ENCODE measurements at places on chromosomes 6 and 20.

- H3K27me3 ChIP-seq = peaks cover 3% of the 10 kb centered on the region
- H3K27ac ChIP-seq = no peak overlapping the region
- H3K4me1 ChIP-seq = no peaks in the 10 kb centered on the region
- DNase-seq = no peak
- H3K36me3 ChIP-seq = no peaks in the 10 kb centered on the region
These were observed 20.8 kb downstream of the GCM2 start for GRCh38 chr6:10861086-10861485.

GRCh38 chr6:28490205-28490890 is 25.2 kb downstream of the GPX6 start:
- peak overlapping the region; percentile 78 for H3K4me3 ChIP-seq
- DNase-seq = no peak
- peaks cover 2% of the 10 kb centered on the region for H3K36me3 ChIP-seq
- peaks cover 45% of the 10 kb centered on the region for H3K27me3 ChIP-seq
- peaks cover 23% of the 10 kb centered on the region for H3K4me1 ChIP-seq
- H3K27ac ChIP-seq = peak overlapping the region; percentile 59

DNA sequence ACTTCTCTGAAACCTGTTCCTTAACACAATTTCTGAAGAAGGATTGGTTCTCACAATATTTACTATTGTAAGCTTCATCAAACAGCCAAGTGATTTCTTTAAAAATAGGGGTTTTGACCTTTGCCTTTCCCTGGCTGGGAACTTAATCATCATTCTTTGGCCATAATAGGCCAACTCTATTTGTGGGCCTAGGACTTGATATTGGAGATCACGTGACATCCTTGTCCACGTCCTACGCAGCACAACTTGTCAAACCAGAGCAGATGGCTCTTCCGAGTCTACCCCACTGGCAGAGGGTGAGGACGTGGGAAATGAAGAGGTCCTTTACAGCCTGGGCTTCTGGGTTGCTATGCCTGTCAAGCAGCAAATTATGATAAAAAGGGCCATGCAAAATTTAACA is 1030.6 kb downstream of the KIF16B start:
- H3K36me3 ChIP-seq = no peaks in the 10 kb centered on the region
- H3K4me3 ChIP-seq = no peak overlapping the region
- H3K27ac ChIP-seq = no peak overlapping the region
- no peaks in the 10 kb centered on the region for H3K4me1 ChIP-seq
- no peak for DNase-seq
- H3K27me3 ChIP-seq = no peaks in the 10 kb centered on the region

DNA sequence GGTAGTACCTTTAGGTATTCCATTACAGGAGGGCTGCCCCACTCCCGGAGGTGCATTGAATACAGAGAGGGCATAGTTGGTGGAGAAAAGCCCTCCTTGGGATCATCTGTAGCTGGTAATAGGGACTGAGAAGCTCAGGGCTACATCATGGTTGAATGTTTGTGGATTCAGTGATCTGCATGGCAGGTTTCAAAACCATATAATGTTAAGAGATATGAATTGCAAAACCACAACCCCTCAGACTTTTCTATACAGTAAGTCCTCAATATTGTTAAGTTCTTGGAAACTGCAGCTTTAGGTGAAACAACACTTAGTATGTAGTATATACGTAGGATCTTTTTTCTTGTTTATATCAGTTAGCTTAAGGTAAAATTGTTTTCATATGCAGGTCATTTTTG is 11.3 kb downstream of the TULP4 start:
- no peaks in the 10 kb centered on the region for H3K27me3 ChIP-seq
- H3K27ac ChIP-seq = peak overlapping the region; percentile 25
- H3K4me1 ChIP-seq = peaks cover 33% of the 10 kb centered on the region
- H3K36me3 ChIP-seq = peaks cover 9% of the 10 kb centered on the region

DNA sequence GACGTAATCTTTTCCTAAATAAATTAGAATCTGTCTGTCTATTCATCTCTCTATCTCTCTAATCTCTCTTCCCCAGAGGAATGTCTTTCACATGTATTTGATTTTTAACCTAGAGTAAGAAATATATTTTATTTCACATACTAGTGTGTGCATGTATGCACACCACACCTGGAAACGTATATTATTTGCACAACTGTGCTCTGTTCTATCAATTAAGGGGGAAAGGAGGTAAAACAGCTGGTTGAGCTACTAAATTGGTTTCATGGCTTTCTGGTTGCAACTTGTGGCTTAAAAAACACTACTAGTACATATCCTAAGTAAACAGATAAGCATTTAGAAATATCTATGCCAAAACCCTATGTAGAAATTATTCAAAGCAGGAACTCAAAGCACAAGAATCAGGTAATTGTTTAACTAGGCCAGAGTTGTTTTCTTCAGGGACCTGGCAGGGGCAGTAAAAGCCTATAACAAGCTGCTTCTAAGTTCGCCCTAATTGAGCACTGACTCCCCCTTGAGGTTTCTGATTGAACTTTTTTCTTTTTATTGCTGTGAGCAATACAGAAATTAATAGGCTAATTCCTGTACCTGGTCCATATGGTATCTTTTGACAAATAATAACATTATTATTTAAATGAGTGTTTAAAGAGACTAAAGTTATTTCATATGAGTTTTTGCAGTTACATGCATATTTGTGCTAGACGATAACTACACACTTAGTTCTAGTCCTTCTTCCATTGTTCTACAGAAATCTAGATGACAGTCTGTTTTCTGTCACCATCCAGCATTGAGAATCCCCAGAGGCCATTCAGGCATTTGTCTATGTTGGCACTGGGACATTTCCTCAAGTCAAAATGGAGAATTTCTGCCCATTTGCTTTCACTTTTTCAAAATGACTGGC is 88.6 kb downstream of the MCHR2 start:
- H3K27me3 ChIP-seq = peaks cover 3% of the 10 kb centered on the region
- H3K4me3 ChIP-seq = no peak overlapping the region
- H3K36me3 ChIP-seq = no peaks in the 10 kb centered on the region
- DNase-seq = no peak

- H3K4me1 ChIP-seq = peaks cover 48% of the 10 kb centered on the region
- H3K4me3 ChIP-seq = peak overlapping the region; percentile 92
- H3K27me3 ChIP-seq = no peaks in the 10 kb centered on the region
- H3K36me3 ChIP-seq = peaks cover 7% of the 10 kb centered on the region
These were observed 109.0 kb downstream of the HFE start for GRCh38 chr6:26195924-26196845.

GRCh38 chr6:113750151-113750855 is 106.8 kb upstream of the MARCKS start:
- no peak overlapping the region for H3K4me3 ChIP-seq
- no peak overlapping the region for H3K27ac ChIP-seq
- H3K36me3 ChIP-seq = no peaks in the 10 kb centered on the region

DNA sequence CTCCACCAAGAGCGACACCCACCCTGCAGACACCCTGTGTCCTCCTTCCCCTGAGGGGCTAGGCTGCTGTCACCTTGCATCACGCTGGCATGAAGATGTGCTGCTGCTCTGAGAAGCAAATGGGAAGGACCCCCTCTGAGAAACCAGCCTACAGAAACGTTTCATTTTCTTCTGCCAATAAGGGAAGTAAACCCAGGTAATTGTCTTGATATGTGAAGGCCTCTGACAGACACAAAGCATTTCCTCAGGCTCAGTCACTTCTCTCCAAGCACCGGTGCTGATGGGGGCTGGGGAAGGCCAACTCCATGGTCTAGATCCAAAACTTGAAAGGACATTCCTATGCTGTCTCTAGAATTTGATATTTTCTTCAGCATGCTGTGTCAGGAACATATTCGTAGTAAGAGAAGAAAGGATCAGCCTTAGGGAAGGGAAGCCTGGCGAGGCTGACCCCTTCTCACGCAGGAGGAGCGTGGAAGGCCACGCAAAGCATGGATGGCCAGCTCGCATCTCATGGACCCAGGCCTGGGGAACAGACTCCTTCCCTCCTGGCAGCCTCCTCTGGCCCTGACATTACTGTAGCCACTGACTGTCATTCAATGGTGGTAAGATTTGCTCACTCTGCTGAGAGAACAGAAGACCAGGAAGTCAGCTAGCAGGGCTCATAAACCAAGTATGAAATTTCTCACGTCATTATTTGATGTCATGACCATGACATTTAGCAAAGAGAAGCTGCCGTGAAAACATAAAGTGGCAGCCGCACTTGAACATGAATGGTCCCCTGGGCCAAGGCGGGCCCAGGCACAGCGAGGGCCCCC is 20.4 kb downstream of the ACSS1 start:
- no peak for DNase-seq
- H3K27ac ChIP-seq = no peak overlapping the region
- no peaks in the 10 kb centered on the region for H3K27me3 ChIP-seq
- H3K36me3 ChIP-seq = no peaks in the 10 kb centered on the region

GRCh38 chr6:82371799-82372546 is 8.4 kb downstream of the TPBG start:
- DNase-seq = no peak
- H3K27ac ChIP-seq = no peak overlapping the region
- H3K27me3 ChIP-seq = peaks cover 6% of the 10 kb centered on the region
- H3K36me3 ChIP-seq = no peaks in the 10 kb centered on the region
- no peak overlapping the region for H3K4me3 ChIP-seq

GRCh38 chr6:90420500-90420899 is 123.9 kb upstream of the BACH2 start:
- no peaks in the 10 kb centered on the region for H3K27me3 ChIP-seq
- no peak for DNase-seq
- peaks cover 37% of the 10 kb centered on the region for H3K4me1 ChIP-seq
- H3K27ac ChIP-seq = no peak overlapping the region
- peaks cover 3% of the 10 kb centered on the region for H3K36me3 ChIP-seq
- no peak overlapping the region for H3K4me3 ChIP-seq

GRCh38 chr6:4108561-4109093 is 26.7 kb downstream of the ECI2 start:
- no peak for DNase-seq
- H3K4me1 ChIP-seq = no peaks in the 10 kb centered on the region
- no peak overlapping the region for H3K27ac ChIP-seq
- H3K27me3 ChIP-seq = peaks cover 41% of the 10 kb centered on the region

- peaks cover 5% of the 10 kb centered on the region for H3K27me3 ChIP-seq
- no peak for DNase-seq
- H3K27ac ChIP-seq = no peak overlapping the region
- H3K4me1 ChIP-seq = peaks cover 5% of the 10 kb centered on the region
- no peaks in the 10 kb centered on the region for H3K36me3 ChIP-seq
These were observed 31.9 kb upstream of the ANKEF1 start for GRCh38 chr20:10002866-10003265.

DNA sequence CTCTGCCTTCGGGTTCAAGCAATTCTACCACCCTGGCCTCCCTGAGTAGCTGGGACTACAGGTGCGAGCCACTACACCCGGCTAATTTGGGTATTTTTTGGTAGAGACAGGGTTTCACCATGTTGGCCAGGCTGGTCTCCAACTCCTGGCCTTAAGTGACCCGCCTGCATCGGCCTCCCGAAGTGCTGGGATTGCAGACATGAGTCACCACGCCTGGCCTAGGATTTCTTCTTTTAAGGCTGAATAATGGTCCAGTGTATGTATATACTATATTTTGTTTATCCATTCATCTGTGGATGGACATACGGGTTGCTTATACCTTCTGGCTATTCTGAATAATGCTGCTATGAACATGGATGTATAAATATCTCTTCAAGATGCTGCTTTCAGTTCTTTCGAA is 17.1 kb downstream of the RIOK1 start:
- DNase-seq = no peak
- no peak overlapping the region for H3K27ac ChIP-seq
- no peak overlapping the region for H3K4me3 ChIP-seq

- DNase-seq = no peak
- no peak overlapping the region for H3K27ac ChIP-seq
- peaks cover 6% of the 10 kb centered on the region for H3K27me3 ChIP-seq
- no peaks in the 10 kb centered on the region for H3K36me3 ChIP-seq
- no peak overlapping the region for H3K4me3 ChIP-seq
- H3K4me1 ChIP-seq = no peaks in the 10 kb centered on the region
These were observed 228.5 kb downstream of the ERMARD start for GRCh38 chr6:169979873-169980432.

DNA sequence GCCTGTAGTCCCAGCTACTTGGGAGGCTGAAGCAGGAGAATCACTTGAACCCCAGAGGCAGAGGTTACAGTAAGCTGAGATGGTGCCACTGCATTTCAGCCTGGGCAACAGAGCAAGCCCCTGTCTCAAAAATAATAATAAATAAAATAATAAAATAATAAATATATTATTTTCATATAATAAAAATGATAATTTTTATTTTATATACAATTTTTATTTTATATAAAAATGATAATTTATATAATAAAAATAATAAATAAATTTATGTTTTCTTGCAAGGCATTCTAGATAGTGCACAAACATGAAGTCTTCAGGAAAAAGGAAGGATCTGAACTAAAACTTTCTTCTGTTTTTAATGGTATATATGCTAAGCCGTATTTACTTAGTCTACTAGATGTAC is 12.6 kb upstream of the SGK1 start:
- no peak for DNase-seq
- peaks cover 8% of the 10 kb centered on the region for H3K4me1 ChIP-seq
- H3K4me3 ChIP-seq = no peak overlapping the region

GRCh38 chr6:160174681-160175080 is 53.1 kb downstream of the SLC22A1 start:
- no peak for DNase-seq
- H3K36me3 ChIP-seq = no peaks in the 10 kb centered on the region
- no peak overlapping the region for H3K27ac ChIP-seq
- no peak overlapping the region for H3K4me3 ChIP-seq
- no peaks in the 10 kb centered on the region for H3K4me1 ChIP-seq
- peaks cover 23% of the 10 kb centered on the region for H3K27me3 ChIP-seq

GRCh38 chr6:17519120-17519519 is 81.0 kb upstream of the FAM8A1 start:
- no peak overlapping the region for H3K27ac ChIP-seq
- no peaks in the 10 kb centered on the region for H3K4me1 ChIP-seq
- no peaks in the 10 kb centered on the region for H3K36me3 ChIP-seq
- no peak for DNase-seq
- no peak overlapping the region for H3K4me3 ChIP-seq

All from activated T-helper 1 cell treated with anti-CD3 and anti-CD28 coated beads, Interleukin-12 subunit alpha, Interleukin-12 subunit beta, Interleukin-2, Interleukin-4 antibody, amounts not matched to agents 30 ng/mL and 10 ng/mL and 1 ng/mL, durations not matched to agents 14 hours and 24 hours and 36 hours (primary cell).